ENCODE measurements at places on chromosomes 5 and 9.

DNA sequence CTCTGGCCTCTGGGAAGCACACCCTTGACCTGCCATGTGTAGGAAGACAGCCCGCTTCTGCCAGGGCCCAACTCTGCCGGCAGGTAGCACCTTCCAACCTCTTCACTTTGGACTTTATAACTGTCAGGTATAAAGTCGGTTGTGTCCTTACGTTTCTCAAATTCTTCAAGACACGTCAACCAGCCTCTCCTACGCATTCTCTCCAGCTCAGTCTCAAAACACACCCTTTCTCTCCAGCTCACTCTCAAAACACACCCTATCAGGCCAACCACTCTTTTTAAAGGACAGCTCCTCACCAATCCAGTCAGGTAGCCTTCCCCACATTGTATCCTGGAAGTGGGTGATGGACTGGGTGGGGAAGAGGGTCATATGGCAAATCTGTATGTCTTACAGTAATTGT is 13.5 kb downstream of the FXN start:
- no peak for DNase-seq

GRCh38 chr9:74770508-74771261 is 117.0 kb downstream of the TRPM6 start:
- no peak for DNase-seq

GRCh38 chr9:110960288-110960687 is 78.0 kb downstream of the LPAR1 start:
- no peak for DNase-seq

GRCh38 chr9:38144421-38144820 is 75.4 kb upstream of the SHB start:
- DNase-seq = no peak

DNA sequence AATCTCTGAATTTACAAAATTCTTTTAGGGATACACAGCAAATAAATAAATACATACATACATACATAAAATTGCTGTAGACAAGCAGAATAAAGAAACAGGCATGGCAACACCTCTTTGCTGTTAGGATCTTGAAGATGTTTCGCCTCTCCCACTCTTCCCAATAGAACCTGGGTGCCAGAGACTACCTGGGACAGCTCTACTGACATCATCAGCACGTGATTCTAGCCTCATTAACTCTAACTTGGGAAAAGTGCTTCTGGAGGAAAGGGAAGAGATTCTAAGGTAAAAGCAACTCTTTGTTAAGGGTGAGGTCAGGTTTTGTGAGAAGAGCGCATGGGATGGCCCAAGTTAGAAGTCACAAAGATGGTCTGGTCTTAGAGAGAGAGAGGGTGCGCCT is 339.1 kb downstream of the RFX3 start:
- no peak for DNase-seq

GRCh38 chr5:5983261-5983980 is 394.9 kb downstream of the MED10 start:
- DNase-seq = no peak

DNA sequence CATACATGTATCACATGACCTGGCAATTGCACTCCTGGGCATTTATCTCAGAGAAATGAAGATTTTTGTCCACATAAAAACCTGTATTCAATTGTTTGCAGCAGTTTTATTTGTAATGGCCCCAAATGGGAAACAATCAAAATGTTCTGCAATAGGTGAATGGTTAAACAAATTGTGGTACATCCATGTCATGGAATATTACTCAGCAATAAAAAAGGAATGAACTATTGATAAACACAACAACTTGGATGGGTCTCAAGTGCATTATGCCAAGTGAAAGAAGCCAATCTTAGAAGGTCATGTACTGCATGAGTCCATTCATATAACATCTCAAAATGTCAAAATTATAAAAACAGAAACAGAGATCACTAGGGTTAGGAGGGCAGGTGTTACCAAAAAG is 1.5 kb upstream of the NDUFS4 start:
- no peak for DNase-seq

DNA sequence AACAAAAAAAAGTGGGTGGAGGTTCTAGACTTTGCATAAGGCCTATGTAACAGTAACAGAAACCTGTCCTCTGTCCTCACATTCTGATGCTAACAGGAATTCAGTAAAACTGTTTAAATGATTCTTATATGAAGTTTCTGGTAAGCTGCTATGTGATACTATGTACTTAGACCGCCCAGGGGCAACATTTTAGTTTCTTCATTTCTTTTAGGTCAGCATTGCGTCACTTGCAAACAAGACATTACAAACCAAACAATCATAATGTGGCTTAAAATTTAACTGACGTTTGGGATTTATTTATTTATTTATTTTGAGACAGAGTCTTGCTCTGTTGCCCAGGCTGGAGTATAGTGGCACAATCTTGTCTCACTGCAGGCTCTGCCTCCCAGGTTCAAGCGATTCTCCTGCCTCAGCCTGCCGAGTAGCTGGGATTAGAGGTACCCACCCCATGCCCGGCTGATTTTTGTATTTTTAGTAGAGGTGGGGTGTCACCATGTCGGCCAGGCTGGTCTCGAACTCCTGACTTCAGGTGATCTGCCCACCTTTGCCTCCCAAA is 44.3 kb downstream of the TENT4A start:
- DNase-seq = no peak

DNA sequence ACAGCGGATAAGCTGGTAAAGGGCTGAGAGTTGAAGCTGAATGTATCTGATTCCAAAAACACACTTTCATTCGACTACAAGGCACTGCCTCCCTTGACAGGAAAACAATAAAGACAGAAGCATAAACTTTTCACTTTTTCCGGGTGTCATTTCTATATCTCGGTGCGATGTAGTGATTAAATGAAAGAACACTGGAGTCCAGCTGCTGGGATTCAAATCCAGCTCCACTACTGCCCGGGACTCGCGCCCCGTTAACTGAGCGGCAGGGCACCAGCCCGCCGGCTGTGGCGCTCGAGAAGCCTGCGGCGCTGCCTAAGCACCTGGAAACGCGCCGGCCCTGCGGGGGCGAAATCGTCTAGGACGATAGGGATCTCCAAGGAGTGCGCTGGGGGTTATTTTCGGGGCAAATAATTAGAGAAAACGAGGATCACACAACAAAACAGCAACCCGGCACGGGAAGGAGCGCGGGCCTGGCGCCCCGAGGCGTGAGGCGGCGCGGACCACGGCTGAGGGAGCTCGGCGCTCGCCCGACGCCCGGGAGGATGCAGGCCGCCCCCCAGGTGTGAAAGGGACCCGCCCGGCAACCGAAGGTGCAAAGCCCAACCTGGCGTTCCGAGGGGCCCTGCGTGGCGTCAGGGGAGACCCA is 837 bp downstream of the UIMC1 start:
- no peak for DNase-seq
